ENCODE measurements at places on chromosomes 5 and 9.

GRCh38 chr5:21701317-21701716, 1151.8 kb downstream of the CDH12 start:
- DNase-seq, result no peak

- DNase-seq, result no peak
Measured at GRCh38 chr9:93648836-93649235, 72.5 kb downstream of the PHF2 start.

DNA sequence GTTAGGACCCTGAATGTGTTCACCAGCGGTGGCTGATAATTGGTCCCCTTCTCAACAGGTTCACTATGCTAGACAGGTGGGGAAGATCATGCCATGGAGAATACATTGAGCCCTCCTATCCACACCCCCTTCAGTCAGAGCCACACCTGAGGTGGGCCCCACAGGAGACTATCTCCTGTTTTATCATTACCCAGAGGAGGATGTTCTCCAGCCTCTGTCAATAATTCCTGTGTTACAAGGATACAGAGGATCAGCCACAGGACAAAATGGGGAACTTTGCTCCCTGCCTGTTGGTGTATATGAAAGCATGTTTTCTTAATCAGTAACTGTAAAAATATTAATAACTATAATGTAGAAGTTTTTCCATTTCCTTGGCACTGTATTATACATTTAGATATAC, 25.9 kb downstream of the RAD1 start:
- DNase-seq, result no peak

- peak; percentile 54 for DNase-seq
Measured at GRCh38 chr9:133460405-133461175, 812 bp downstream of the CACFD1 start.

DNA sequence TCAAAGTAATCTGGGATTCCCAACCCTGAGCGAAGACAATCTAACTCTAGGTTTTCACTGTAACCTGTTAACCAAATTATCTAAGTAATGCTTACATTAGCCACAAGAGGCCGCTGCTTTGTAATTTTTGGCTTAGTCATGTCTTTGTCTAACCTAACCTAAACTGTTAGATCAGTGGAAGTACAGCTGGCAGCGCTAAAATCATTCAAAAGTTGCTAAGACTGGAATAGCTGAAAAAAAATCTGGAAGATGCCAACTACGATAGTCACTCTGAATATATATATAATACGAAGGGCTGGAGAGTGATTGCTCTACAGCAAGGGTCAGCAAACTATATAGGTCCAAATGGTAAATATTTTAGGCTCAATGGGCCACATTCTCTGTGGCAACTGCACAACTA, 60.2 kb downstream of the FBXO38 start:
- peak; percentile 5 for DNase-seq

GRCh38 chr5:38677636-38678035, 121.2 kb upstream of the LIFR start:
- no peak for DNase-seq

DNA sequence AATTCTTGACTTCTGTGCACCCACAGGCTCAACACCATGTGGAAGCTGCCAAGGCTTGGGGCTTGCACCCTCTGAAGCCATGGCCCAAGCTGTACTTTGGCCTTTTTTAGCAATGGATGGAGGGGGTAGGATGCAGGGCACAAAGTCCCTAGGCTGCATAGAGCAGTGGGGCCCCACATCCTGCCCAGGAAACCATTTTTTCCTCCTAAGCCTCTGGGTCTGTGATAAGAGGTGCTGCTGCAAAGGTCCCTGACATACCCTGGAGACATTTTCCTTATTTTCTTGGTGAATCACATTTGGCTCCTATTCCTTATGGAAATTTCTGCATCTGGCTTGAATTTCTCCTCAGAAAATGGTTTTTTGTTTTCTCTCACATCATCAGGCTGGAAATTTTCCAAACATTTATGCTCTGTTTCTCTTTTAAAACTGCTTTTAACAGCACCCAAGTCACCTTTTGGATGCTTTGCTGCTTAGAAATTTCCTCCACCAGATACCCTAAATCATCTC, 482.7 kb upstream of the TLE4 start:
- DNase-seq, result no peak

DNA sequence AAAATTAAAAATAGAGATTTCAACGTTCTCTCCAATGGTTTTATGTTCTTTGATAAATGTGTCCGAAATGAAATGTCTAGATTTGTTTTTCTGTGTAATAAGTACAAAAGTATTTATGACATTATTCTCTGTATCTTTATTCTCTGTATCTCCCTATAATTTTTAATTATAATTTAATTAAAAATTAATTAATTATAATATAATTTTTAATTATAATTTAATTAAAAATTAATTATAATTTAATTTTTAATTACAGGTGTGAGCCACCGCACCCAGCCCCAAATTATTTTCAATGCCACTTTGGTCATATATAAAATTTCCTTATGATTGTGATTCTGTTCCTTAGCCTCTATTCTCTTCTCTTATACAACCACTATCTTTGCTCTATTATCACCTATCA, 28.2 kb downstream of the SPATA31C2 start:
- DNase-seq, result no peak

GRCh38 chr5:32760091-32760509, 49.0 kb downstream of the NPR3 start:
- DNase-seq, result no peak

DNA sequence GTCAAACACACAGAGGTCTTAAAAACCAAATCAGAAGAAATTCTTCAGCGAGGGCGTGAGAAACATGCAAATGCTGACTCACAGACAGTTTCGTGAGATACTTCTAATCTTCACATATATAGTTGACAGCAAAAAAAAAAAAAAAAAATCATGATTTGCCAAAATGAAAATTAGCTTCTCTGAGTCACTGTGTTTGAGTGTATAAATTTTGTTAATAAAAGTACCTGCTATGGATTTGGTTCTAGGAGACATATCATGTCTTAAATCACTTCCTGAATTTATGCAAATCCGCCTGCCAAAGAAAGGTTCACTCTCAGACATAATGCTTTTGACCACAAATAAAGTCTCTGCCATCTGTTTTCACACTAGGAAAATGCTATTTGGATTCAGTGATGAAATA, 114.3 kb downstream of the SLC1A3 start:
- DNase-seq, result no peak

DNA sequence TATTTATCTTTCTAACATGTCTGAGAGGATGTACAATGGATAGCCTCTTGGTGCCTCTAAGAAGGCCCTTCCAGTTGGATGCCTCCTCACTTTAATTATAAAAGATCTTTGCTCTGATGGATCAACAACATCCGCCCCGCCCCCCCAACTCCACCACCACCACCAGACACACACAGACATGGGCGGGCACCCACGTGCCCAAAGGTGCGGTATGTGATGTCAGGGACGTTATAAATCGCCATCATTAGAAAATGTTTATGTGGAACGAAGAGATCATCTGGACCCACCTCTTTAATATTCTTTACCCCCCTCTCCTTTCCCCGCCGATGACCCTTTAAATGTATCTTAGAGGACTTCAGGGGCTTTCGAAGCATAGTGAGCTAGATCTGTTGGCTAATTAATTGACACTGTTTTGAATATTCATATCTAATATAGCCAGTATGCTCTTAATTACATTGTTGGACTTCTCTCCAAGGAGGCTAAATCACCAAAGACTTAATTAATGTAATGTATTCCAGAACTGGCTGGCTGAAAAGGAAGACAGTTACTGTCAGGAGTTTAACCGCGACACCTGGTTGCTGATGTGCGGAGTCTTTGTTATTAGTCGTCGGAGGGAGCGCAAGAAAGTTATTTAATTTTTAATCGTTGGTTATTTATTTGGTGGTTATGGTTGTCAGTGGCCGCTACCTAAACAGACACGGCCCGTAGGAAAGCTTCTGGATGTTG, 6.1 kb upstream of the FOXB2 start:
- no peak for DNase-seq

DNA sequence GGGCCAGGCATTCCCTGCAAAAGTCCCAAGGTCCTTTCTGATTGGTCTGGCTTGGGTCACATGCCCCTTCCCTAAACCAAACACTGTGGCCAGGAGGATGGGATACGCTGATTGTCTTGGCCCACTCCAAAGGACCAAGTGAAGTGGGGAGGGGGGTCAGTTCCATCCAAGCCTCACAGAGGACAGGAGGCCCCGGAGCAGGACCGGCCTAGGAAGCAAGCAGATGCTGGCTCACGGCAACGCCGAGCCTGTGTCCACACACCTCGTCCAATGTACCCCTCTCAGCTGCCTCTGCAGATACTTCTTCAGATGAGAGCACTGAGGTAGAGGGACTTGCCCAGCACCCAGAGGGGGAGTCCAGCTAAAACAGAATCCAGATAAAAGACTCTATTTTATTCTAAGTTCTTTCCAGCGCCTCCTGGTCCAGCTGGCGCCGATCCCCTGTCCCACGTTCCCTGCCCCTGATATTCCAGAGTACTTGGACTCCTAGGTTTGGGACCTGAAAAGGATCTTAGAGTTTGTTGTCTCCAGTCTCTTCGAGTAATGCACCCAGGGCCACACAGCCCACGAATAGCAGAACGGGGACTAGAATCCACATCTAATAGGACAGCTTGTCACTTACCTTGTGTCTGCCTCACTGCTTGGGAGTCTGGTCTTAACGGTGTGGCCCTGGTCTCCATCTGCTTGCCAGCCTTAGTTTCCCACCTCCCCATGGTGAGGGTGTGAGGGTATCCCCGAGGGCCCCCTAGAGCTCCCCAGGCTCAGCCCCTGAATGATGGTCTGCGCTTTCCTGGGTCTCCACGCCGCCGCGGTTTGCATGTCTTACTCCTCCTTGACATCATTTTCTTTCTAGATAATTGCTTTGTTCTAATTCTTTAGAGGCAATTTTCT, 72.4 kb upstream of the UNC5A start:
- no peak for DNase-seq

DNA sequence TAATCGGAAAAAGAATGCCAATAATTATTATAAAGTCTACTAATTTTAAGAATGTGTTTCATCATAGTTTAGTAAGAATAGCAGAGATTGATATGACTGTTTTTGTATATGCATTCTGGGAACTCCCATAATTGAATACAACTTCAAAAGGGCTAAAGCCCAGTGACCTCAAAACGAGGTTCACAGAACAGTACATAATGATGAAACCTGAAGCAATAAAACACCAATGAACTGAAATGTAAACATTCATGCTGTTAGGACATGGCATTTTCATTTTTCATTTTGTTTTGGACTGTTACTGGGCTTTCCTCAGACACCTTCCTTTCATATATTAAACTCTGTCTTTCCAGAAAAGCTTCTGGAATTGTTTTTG, 684 bp upstream of the JMY start:
- DNase-seq, result peak; percentile 5

DNA sequence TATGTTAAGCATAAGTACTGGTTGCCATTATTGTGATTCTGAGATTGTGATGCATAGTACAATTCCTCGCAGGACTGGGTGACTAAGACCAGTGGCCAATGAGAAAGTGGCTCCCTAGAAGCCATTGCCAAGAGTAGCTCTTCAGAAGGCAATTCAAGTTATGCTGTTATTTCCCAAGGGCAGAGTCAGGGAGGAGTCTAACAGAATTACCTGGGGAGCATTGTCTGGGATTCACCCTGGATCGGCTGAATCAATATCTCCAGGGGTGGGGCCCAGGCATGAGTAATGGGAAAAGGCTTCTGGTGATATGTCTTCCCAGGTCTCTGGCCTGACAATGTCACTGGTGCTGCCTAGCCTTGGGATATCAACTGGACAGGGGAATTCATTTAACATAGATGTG, 10.9 kb upstream of the ARHGEF28 start:
- no peak for DNase-seq

GRCh38 chr5:67050125-67050524, 146.5 kb downstream of the CD180 start:
- DNase-seq, result no peak

GRCh38 chr5:68757006-68757405, 336.8 kb upstream of the SLC30A5 start:
- no peak for DNase-seq

GRCh38 chr5:52807723-52808122, 20.0 kb downstream of the ITGA1 start:
- no peak for DNase-seq

DNA sequence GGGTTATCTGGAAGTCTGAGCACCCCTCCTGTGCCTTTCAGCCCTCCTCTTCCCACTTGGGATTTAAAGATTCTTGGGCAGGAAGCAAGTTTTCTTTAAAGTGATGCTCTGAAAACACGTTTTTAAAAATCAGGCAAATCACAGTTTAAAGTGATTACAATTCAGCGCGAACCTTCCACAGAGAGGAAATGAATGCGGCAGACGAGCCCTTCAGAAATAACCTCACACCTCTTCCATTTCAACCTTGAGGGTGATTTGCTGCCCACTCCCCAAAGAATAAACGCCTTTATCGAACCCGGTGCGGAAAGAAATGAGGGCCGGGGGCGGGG, 2.3 kb upstream of the EFNA5 start:
- DNase-seq, result peak; percentile 14

DNA sequence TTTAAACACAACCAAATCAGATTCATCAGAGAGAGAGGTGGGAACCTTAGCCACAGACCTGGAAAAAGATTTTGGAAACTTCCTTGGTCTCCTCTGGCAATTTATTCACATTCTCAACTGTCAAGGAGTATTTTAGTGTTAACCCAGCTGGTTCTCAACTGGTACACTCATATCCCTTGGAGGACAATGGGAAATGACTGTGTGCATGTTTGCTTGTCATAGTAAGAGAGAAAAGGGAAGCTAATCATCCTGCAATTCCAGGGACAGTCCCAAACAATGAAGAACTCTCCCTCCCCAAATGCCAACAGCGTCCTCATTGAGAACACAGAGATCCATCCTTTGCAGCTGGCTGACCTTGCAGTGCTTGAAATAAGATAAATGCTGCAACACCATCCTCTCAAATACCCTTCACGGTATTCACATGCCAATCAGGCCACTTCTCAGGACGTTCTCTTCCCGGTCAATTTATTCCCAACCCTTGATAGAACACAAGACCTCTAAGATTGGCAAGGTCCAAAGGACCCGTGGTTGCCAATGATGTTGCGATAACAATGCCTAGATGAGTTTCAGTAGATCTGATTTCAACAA, 75.5 kb downstream of the EPB41L4B start:
- DNase-seq, result no peak

DNA sequence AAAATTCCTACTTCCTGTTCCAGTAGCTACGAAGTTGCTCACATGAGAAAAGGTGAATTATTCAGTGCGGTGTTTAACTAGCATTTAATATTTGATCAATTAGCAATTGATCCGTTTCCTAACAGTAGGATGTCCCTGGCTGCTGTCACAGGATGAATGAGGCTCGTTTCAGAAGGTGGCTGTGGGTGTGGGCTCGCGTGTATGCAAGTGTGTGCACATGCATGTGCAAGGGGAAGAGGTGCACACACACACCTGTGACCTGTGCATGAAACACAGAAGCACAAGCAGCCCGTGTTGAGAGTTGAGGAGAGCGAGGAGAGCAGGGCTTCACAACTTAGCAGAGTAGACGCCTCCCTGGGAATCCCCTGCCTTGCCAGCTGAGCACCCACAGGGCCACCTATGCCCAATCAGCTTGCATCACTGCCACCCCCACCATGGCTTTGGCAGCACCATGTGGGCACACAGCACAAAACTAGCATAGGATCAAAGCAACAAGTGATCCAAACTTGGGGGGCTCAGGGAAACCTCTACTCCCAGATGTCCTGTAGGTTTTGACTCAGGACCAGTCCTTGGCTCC, 107.2 kb downstream of the C5orf15 start:
- no peak for DNase-seq

Data from NCI-H1930 (cell line).